Stimulated activated CD8-positive, alpha-beta memory T cell treated with anti-CD3 and anti-CD28 coated beads, Interleukin-2, amount 100 ng/mL, for 1 hour (primary cell): ENCODE measurements at places on chromosomes 3 and 15.

GRCh38 chr3:69868841-69869420 is 129.7 kb downstream of the MITF start:
- DNase-seq = no peak

GRCh38 chr3:157590273-157590672 is 87.1 kb upstream of the VEPH1 start:
- DNase-seq = no peak

DNA sequence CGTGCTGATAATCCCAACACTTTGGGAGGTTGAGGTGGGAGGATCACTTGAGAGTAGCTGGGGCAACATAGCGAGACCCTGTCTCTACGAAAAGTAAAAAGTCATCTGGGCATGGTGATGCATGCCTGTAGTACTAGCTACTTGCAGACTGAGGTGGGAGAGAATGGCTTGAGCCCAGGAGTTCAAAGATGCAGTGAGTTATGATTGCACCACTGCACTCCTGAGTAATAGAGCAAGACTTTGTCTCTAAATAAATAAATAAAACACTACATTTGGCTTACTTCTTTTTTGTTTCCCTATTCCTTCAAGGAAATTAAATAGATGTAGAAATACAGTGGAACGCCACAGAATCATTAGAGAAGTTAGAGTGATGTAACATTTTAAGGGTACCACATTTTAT is 20.1 kb upstream of the LDHAL6B start:
- DNase-seq = no peak

- DNase-seq = no peak
Measured at GRCh38 chr3:141942006-141942405, 65.6 kb downstream of the ATP1B3 start.

DNA sequence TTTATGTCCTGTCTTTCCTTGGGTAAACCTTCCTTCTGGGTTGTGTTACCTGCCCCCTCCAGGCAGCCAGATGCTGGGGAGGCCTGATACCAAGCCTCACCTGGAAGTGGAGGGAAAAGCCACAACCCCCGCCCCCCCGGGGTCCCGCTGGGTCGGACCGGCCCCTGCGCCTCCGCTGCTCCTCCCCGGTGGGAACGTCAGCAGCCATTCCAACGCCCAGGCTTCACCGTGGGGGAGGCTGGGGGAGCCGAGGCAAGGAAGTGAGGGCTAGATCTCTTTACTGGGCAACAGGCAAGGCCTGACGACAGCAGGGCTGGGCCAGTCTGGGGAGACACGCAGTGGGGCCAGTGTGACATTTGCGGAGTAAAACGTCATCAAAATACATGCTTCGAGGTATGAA is 53.0 kb upstream of the SNRPA1 start:
- no peak for DNase-seq

GRCh38 chr3:196763179-196763578 is 23.5 kb downstream of the PAK2 start:
- DNase-seq = no peak

DNA sequence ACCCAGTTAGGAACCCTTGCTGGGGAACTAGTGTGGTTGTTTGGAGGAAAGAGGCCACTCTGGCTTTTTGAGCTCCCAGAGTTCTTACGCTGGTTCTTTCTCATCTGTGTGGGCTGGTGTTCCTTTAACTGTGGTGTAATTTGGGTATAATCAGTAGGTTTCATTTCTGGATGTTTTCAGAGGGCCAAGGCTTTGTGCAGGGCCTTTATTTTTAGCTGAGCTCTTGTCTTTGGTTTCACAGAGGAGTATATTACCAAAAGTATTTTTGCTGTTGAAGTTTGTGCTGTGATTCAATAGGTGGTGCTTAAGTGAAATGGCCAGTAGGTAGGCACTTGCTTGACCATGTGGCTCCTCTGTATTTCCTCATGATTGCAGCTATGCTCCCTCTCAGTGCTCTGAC is 357.9 kb downstream of the KCNH8 start:
- DNase-seq = no peak

DNA sequence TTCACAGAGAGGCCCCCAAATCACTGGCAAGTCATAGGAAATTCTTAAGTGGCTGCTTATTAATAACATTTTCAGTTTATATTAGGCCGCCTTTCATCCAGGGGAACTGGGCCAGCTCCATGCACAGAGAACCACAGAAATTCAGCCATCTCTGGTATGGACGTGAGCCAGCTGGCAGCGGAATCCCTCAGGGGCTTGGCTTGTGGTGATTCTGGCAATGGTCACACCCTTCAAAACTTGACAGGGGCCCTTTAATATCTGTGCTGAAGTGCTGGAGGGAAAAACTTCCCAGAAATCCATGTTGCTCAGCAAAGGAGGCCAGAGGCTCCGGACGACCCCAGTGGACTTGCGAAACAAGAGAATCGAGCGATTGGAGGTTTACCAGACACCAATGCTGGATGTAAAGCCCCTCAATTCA is 11.3 kb downstream of the PRICKLE2 start:
- DNase-seq = no peak

DNA sequence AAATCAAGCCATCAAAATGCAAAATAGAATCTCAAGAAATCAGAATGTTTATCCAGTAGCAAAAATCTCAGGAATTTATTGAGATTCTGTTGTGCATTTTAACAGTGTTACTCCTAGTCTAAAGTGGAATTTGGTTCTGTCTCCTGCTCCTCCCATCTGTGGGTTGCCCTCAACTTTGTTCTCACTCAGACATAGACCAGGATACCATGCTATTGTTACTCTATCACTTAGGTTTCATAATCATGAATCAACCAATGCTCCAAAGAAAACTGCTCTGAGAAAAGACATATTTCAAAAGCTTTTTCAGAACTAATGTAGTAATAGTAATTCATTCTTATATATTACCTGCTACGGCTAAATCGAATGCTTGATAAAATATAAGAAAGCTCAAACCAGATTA is 274.7 kb downstream of the RBMS3 start:
- DNase-seq = no peak

DNA sequence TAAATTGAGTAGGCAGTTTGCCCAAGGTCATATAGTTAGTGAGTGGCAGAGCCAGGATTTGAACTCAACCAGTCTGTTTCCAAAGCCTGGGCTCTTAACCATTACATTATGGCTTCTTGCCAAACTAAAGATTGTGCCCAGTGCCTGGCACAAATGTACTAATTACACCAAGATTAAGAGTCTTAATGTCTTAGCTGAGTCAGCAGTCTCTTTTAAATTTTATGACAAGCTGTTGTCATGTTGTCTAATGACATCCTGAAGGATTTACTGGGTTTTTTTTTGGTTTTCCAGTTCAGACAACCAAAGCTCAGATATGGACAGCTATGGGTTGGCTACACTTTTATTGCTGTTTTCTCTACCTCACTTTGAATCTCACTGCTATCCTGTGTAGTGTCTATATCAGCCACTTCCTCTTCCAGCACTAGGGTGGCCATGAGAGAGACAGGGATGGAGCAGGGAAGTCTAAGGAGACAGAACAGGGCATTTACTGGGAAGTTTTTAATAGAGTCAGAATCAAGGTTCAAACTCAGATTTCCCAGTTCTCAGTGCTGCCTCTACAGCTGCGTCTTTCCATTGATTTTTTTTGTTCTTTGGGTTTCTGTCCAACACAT is 10.5 kb downstream of the FBXL2 start:
- no peak for DNase-seq

GRCh38 chr15:41279535-41280283 is 48.6 kb downstream of the CHP1 start:
- DNase-seq = no peak

GRCh38 chr3:184741259-184741556 is 29.3 kb upstream of the MAGEF1 start:
- no peak for DNase-seq

- DNase-seq = no peak
Measured at GRCh38 chr3:54857343-54857742, 70.5 kb downstream of the LRTM1 start.

- DNase-seq = no peak
Measured at GRCh38 chr3:151281671-151282324, 3.5 kb upstream of the P2RY14 start.

GRCh38 chr3:146501752-146502151 is 32.4 kb upstream of the PLSCR2 start:
- DNase-seq = no peak

DNA sequence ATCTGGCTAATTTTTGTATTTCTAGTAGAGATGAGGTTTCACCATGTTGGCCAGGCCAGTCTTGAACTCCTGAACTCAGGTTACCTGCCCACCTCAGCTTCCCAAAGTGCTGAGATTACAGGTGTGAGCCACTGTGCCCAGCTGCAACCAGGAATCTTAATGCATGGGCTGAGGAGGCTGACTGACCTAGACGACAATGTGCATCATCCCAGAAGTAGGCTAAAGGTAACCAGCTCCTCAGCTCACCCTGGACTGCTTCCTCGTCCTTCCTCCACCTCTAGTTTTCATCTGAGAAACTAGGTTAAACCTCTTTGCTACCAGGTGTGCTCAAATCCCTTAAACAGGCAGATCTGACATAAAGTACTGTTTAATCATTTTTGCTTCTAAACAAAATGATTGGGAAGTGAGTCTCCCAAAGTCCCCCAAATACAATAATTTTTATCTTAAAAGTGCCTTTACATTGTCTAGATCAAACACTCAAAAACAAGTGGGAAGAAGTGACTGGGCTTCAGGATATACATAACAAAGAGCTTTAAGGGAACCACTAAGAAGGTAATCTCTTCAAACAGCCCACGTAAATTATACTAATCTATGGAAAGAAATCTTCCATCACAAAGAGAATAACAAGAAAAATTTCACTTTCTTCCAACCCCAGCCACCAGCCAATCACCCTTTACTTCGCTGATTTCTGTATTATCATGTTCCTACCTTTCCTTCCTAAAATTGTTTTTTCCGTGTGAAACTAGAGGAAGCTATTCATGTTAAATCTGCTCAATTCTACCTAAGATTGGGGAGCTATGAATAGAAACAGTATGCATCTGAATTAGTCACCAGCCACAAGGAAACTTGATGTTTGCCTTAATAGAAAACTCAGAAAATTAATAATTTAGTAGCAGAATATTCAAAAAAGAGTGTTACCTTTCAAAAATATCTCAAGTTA is 34.7 kb downstream of the IGF2BP2 start:
- DNase-seq = no peak

DNA sequence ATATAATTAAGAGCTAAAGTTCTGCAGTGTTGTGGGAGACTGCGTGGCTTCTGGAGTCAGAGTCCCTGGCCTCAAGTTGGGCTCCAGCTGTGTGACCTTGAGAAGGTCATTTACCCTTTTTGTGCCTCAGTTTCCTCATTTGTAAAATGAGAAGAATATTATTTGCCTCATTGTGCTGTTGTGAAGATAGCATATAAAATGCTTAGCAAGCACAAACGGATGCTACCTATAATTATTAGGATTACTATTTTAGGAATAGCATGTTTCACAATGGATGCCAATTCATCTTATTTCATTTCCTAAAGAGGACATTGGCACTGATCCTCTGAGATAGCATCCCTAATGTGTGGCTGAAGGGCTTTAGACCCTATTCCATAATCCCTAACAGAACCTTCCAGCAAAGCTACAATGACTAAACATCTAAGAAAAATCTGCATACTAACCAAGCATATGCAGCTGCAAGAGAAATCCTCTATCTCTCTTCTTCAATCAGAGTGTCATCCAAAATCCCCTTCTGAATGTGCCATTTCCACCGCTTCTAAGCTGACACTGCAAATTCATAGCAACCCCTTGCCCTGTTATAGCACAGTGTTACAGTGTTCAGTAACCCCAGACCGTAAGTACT is 148.3 kb downstream of the RBMS3 start:
- DNase-seq = no peak

DNA sequence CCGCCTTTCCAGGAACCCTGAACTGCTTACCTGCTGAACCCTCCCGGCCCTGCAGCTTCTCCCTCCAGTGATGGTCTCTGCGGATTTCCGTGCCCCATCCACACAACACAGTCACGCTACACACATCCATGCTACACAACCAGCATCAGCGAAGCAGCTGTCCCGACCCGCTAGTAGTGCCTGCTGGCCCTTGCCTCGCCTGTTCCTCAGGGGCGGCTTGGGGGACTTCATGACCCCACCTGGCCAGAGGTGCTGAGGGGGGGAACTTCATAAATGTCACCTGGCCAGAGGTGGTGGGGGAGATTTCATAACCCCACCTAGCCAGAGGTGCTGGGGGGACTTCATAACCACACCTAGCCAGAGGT is 530 bp upstream of the TUBGCP5 start:
- DNase-seq = no peak

GRCh38 chr15:74200871-74201419 is 1.6 kb downstream of the STRA6 start:
- DNase-seq = no peak

DNA sequence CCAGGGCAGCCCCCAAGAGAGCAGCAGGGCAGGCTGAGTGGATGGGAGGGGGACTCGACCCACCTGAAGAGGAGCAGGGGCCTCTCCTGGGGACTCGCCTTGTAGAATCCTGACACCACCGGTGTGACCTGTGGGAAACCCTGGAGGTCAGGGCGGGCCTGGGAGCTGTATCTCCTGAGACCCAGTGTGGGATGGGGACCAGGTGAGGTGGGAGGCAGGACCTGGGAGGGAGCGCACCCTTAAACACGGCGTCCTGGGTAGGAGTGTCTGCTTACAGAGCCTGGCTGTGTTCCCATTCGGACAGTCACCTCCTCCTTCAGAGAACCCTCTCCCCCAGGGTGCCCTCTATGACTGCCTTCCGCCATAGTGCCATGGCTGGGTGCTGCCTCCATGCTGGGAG is 27.1 kb downstream of the C15orf39 start:
- no peak for DNase-seq

GRCh38 chr3:111315930-111316587 is 225.9 kb upstream of the CD96 start:
- no peak for DNase-seq
